ENCODE measurements at places on chromosomes 1 and 21.

- DNase-seq, result no peak
Observed at GRCh38 chr1:65150583-65151263, 2.7 kb downstream of the AK4 start.

GRCh38 chr1:207702317-207702716 is 49.5 kb upstream of the CD46 start:
- no peak for DNase-seq

- DNase-seq, result no peak
Observed at GRCh38 chr1:225413708-225414375, 14.0 kb downstream of the LBR start.

DNA sequence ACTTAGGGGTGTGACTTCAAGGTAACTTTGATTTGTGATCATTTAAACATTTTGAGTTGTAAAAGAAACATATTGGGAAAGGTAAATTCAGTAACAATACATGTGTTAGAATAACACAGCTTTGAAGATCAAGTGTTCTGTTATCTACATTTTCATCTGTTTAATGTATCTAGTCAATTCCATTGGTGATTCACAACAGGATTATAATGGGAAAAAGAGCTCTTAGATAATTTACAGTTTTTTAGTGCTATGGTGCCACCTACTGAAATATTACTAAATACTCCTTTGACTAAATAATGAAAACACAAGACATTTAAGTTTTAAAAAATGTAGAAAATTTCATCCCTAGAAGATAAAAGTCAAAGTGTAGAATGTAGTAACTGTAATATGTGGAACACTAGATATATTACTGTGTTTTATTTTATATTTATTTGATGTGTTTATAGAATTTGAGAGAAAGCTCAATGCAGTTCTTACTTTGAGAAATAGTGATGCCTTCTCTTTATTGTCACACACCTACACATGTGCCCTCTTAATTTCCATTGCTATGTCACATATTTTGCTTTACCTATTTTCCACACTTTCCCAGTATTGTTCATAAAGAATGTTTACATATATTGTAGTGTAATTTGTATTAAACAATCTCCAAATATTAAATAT is 47.4 kb downstream of the PTPRC start:
- DNase-seq, result peak; percentile 51

- DNase-seq, result no peak
Observed at GRCh38 chr21:41054018-41054578, 113.9 kb upstream of the BACE2 start.

DNA sequence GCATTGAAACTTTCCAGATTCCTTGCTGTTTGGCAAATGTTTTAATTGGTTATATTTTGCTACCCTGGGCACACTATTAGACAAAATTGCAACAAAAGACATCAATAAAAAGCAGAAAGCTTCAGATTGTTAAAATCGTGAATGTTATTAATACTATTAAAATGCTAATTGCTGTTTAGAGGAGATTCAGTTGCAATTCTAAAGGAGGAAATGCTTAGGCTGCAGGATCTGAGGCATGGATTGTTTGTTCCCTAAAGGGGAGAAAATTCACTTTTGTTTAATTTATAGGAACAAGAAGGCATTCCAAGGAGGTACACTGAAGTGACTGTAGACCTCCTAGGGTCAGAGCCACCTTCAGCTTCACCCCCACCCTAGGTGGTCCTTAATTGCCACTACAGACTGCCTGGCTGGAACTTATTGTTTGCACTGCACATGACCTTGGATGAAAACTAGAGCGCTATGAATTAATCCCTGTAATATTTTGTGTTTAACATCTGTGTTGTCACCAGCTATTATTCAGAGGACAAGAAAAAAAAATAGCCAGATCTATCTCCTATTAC is 1266.9 kb upstream of the ADGRL2 start:
- DNase-seq, result no peak

- DNase-seq, result no peak
Observed at GRCh38 chr1:203551550-203551949, 57.6 kb downstream of the OPTC start.

DNA sequence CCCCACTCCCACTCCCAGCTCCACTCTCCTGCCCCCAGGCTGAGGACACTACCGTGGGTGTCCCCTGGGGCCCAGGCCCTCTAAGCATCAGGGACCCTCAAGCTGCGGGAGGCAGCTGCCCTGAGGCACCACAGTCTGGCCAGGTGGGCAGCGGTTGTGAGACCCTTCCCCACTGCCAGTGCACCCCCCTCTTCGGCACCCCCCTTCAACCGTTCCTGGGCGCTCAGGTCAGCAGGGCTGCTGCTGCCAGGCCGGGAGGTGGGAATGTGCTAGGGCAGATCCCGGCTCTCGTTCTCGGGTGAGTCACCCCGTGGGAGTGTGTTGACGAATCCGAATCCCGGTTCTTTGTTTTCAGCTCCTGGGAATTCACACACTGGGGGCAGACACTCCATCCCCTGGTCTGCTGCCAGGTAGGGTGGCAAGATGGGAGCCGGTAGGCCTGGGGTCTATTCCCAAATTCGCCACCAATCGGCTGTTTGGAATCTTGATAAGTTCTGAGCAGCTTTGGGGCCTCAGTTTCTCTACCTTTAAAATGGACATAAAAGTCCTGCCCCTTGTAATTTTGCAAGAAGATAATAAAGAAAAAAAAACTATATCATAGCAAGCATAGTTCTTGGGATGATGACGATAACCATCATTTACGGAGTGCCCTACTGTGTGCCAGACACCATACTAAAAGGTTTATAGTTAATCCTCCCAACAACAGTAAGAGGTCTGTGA is 28.5 kb upstream of the CASZ1 start:
- peak; percentile 30 for DNase-seq

DNA sequence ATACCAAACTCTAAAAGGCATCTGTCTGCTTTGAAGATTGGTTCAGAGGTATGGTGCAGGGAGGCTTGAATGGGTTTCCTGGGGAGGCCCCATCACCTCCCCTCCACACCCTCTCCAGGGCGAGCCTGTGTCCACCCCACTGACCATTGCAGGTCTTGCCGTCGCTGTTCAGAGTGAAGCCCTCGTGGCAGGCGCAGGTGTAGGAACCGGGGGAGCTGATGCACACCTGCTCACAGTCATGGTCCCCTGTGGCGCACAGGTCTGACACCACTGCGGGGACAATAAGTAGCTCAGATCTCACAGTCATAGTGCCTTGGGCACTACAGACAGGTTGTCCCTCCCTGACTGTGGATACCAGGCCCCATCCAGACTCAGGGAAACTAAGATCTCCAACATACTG is 6.7 kb downstream of the MATN1 start:
- no peak for DNase-seq

GRCh38 chr1:53367503-53368313 is 39.8 kb upstream of the LRP8 start:
- DNase-seq, result no peak

DNA sequence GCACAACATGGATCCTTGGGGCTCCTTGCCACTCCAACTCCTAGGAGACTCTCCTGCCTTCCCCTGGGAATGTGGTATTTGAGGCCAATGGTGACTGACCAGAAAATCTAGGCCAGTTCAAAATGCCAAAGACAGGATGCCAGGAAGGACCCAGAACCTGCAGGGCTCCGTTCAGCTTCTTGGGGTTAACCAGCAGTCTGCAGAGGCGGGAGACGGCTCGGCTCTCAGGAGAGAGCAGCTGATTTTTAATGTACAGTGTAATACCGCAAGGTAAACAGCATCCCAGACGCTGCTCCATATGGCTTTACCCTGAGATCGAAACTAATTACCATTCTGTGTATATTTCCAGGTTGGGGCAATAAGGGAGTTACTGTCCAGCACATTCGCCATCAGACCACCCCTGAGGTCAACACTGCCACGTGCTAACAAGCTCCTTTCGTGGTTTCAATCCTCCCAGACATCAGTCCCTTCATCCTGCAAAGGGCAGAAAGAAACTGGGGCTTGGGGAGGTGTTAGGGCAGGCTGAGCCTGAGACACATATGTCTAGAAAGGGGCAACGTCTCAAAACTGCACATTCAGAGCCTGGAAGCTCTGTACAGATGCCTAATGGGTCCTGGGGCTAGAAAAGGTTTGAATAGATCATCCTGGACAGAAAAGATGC is 16.7 kb downstream of the ITPKB start:
- no peak for DNase-seq

GRCh38 chr21:42213082-42213774 is 5.7 kb upstream of the ABCG1 start:
- DNase-seq, result no peak

GRCh38 chr1:105337420-105337819 is 1587.7 kb downstream of the AMY1C start:
- no peak for DNase-seq

- DNase-seq, result no peak
Observed at GRCh38 chr1:205515781-205516253, 11.3 kb downstream of the CDK18 start.

DNA sequence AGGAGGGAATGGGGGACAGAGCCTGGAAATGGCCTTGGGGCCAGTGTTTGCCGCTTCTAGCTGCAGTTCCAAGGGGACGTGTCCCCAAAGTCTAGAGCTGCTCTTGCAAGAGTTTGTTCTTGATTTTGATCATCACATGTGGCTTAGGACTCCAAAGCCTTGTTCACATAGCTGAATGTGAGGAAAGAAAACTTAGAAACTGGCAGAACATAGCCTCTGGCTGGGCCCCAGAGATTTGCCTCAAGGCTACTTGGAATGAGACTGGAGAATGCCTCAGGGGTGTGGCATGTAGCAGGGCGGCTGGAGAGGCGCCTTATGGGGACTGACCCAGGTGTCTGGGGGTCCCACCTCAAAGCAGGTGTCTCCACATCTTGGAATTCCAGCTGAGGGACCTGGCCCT is 2.3 kb downstream of the PDXK start:
- no peak for DNase-seq

DNA sequence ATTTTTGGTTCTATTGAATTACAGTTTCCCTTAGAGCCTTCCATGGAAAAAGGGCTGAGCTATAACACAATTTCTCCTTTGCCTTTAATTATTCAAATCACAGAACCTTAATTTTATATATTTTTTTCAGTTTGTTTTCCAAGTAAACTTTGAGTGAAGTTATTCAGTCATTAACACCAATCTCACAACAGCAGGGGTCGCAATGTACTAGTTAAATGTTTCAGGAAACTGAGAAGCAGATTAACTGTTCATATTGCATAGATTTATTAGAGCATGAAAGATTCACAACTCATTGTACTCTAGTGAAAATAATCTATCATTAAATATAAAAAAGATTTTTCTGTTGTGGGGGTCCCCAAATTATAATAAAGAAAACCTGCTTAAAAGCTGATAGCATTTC is 64.1 kb downstream of the KIFAP3 start:
- DNase-seq, result peak; percentile 33

- no peak for DNase-seq
Observed at GRCh38 chr1:160546942-160547341, 23.9 kb upstream of the SLAMF6 start.

DNA sequence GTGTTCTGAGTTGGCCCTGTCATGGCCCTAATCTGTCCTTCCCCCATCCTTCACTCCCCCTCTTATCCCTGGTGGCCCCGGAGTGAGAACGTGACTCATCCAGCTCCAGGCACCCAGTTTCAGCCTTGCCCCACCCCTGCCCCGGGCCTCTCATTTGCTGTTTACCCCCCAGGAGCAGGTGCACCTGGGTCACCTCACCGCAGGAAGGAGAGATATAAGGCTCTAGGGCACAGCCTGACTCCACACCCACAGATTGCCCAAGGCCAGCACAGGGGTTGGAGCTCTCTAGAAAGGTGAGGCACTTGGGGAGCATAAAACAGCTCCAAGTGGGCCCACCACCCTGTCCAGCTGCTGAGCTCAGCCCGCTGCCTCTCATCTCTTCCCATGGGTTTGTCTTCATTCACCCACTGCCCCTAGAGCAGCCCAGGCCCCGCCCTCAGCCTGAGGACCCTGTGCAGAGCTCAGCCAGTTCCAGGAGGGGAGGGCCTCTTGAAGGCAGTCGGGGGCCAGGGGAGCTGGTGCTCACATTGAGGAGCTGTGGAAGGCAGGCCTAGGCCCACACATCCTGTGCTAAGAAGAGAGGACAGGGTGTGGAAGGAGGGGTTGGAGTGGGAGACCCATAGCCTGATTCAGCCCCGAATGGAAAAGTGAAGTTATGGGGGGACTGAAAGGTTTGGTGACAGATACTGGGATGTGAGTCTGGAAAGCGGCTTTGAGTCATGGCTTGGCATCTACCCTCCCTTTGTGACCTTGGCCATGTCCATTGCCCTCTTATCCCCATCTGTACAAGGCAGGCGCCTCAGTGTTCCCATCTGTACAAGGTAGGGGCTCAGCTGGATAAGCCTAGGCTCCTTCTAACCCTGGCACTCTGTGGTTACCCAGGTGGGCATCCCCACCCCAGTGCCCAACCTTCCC is 16.1 kb upstream of the GPR37L1 start:
- no peak for DNase-seq

- no peak for DNase-seq
Observed at GRCh38 chr1:161932668-161933067, 91.0 kb downstream of the OLFML2B start.

GRCh38 chr21:45029948-45030681 is 44.3 kb upstream of the ADARB1 start:
- no peak for DNase-seq

DNA sequence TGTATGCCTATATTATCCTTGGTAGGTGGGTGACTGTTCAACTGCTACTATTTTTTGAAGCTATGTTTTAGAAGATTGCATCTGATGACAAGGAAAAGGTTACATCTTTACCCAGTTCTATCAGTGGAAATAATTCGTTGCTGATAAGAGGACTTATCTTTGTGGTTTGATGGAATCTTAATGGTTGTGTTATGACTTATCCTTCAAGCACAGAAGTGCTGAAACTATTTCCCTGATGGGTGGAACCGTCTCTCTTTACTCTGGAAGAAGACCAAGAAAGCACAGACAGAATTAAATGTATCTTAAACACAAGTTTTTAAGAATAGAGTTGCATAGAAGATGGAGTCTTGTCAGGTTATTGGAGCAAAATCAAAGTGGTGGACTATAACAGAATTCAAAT is 437.7 kb upstream of the KAZN start:
- no peak for DNase-seq

DNA sequence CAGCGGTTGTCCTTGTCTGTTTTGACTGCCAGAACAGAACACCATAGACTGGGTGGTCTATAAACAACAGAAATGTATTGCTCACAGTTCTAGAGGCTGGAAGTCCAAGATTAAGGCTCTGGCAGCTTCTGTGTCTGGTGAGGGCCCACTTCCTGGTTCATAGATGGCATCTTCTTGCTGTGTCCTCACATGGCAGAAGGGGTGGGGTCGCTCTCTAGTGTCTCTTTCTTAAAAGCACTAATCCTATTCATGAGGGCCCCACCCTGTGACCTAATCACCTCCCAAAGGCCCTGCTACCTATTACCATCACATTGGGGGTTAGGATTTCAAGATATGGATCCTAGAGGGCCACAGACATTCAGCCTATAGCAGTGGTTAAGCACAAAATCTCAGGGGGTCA is 304.4 kb downstream of the NFIA start:
- no peak for DNase-seq

All from HS-5 (cell line).